ENCODE measurements at places on chromosomes 2 and 18.

GRCh38 chr2:201128033-201128432, 12.1 kb downstream of the CFLAR start:
- DNase-seq, result no peak

DNA sequence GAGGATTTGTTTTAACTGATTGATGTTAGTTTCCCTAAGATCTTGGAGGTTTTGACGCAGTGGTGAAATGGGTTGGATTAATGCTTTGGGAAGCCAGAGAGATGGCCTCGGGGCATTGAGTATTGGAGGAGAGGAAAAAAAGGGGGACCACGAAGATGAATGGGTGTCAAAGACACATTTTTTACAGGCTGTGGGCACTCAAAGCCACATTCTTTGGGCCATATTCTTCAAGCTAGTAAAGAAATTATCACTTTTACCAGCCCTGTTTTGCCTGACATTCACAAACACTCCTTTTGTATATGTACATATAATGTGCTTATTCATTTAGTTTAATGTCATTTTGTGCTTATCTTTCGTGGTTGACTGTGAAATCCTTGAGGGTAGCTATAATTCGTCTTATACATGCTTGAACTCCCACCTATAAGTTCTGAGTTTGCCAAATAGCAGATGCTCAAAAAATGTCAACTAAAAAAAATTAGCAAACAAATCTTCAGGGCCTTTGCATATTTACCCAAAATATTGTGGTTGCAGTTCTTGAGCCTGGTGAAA, 146.3 kb downstream of the ARL6IP6 start:
- DNase-seq, result no peak

DNA sequence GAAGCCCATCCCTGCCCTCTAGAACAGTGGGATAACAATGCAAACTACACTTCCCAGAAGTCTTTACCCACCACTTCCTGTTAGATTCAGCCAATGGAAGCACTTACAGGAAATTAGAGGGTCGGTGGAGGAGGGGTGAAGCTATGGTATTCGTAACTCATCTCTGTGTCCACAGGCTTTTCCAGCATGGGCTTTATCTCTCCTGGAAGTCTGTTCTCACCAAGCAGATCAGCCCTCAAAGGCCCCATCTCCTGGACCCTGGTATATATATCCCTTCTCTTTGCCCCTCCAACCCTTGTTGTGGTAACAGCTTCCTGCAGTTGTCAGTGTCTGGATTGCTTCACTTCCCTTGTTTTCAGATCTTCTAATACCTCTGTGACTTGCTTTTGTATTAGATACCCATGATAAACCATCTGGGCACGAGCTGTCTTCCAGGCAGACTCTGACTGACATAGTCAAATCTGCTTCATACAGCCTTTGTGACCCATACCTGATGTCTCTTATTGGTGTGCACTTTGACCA, 475.0 kb upstream of the POU3F3 start:
- DNase-seq, result no peak

DNA sequence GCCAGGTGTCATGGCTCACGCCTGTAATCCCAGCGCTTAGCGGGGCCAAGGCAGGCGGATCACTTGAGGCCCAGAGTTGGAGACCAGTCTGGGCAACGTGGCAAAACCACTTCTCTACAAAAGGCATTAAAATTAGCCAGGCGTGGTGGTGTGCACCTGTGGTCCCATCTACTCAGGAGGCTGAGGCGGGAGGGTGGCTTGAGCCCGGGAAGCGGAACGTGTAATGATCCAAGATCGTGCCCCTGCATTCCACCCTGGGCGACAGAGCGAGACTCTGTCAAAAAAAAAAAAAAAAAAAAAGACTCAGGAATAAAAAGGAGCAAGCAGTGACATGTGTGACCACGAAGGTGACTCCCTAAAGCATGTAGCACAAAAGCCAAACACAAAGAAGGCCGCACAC, 50.1 kb upstream of the SALL3 start:
- no peak for DNase-seq

DNA sequence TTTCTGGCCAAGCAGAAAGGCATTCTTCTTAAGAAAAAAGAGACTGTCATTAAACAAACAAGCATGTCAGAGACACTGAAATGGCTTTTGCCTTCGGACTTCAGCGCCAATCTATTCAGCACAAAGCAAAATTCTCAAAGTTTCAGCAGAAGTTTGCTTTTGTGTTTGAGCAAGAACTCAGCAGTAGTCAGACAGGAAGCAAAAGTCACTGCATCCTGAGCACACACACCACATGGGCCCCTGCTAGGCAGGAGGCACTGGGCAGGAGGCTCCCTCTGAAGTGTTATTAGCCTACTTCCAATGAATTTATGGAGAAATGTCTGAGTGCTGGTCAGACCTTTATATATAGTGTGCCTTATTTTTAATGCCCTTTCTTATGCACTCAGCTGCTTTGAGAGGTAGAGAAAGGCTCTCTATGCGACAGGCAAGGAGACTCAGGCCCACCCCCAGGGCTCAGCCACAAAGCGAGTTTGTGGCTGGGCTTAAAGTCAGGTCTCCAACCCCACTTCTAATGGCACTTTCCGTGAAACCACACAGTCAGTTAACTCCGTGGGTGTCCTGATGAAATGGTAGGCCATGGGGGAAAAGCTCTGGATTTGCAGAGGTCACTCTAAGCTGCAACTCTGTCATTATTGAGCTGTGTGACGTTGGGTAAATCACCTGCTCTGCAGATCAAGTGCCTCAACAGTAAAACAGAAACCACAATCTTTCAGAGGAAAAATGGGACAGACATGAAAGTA, 161.0 kb upstream of the TMEM200C start:
- no peak for DNase-seq

- no peak for DNase-seq
Observed at GRCh38 chr2:240146141-240146561, 5.7 kb upstream of the OTOS start.
